ENCODE measurements at places on chromosomes 11 and 22. TPM values are rescaled to one million over a fixed set of nuclear protein-coding genes. Genes with fewer than 3 reads are reported as not detected.

OR52H1 gene
- not detected for total RNA-seq

- no peak for DNase-seq
Observed at GRCh38 chr11:124079631-124080326, 35.5 kb upstream of the VWA5A start.

DNA sequence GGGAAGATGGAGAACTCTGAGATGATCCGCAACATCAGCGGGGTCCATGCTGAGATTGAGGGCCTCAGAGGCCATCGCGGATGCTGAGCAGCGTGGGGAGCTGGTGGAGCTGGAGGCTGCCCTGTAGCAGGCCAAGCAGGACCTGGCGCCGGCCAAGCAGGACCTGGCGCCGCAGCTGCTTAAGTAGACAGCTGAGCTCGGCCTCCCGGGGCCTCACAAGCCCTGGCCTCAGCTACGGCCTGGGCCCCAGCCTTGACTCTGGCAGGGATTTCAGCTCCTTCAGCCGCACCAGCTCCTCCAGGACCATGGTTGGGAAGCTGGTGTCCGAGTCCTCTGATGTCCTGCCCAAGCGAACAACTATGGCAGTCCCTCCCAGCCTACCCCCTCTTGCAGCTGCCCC lies 7.3 kb upstream of the RNASEH2C start:
- peak; percentile 55 for DNase-seq

DNA sequence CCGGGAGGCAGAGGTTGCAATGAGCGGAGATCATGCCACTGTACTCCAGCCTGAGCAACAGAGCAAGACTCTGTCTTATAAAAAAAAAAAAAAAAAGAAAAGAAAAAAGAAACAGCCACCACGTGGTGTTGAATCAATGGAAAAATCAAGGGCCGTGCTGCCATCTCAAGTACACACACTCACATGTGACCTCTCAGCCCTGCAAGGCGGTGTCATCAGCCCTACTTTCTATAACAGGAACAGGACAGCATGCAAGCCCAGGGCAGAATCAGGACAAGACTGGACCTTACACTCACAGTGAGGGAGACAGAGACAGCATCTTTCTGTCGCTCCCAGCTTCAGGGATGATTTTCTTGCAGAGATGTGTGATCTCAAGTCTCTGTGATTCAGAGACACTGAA lies 179.6 kb downstream of the MPPED1 start:
- DNase-seq: no peak

OR6T1 gene
- not detected for total RNA-seq

ARHGAP8 gene
- 13.8 TPM for total RNA-seq

DNA sequence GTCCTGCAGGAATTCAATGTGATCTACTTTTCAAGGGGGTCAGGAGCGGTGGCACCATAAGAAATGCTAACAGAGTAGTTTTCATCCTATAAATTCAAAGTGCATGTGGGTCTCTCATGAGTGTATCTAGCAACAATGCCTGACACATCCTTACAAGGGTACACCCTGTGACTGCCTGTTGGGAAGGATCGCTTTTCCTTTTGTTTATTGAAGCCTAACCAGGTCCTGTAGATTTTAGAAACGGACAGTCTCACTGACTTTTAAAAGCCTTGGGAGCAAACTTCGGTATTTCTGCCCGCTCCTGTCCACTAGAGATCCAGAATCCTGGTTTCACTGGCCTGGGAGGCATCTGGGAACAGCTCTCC lies 102.4 kb downstream of the MICAL2 start:
- no peak for DNase-seq

FOLR2 gene
- total RNA-seq: 21.4 TPM

GRCh38 chr11:1012740-1013630 lies 23.5 kb downstream of the MUC6 start:
- no peak for DNase-seq

DNA sequence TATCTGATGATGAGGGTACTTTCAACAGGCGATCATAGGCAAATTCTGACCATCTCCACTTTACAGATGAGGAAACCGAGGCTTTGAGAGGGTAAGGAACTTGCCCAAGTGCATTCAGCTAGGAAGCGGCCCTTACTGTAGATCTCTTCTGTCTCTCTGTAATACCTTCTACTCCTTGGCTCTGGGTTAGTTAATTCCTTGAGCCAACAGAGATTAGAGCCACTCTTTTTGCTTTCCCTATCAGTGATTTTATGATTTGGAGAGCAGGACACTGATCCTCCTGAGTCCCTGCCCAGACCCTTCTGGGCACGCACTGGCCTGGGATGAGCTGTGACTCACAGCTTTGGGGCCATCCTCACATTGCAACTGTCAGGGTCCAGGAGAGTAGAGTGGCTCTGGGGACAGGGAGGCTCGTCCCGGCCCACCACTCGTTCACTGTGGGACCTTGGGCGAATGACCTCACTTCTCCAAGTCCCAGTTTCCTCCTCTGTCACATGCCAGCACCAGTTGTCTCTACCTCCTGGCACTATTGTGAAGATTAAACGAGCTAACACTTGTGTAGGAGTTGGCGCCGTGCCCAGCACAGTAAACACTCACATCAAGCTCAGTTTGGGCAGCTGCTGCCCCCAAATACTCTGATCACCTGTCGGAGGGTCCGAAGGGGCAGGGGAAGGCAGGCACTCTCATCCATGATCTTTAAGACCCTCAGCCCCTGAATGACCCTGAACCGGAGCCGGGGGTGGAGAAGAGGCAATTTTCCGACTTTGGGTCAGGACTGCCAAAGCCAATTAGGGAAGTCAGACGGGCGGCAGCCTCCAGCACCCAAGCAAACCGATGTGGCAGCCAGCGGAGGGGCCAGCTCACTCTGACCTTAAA lies 235.0 kb downstream of the MIAT start:
- DNase-seq: no peak

FZD4 gene
- 39.6 TPM for total RNA-seq

All from upper lobe of left lung (tissue), 6 donors.